Non-pigmented ciliary epithelial cell (primary cell): ENCODE measurements at places on chromosomes 11 and 22.

- no peak for DNase-seq
Measured at GRCh38 chr22:44973829-44974228, 36.0 kb downstream of the PHF21B start.

- no peak for DNase-seq
Measured at GRCh38 chr22:23063539-23064380, 6.6 kb upstream of the GNAZ start.

- DNase-seq: no peak
Measured at GRCh38 chr11:68673306-68673945, 10.9 kb upstream of the GAL start.

- DNase-seq: no peak
Measured at GRCh38 chr11:2156416-2157182, 4.4 kb downstream of the INS start.

DNA sequence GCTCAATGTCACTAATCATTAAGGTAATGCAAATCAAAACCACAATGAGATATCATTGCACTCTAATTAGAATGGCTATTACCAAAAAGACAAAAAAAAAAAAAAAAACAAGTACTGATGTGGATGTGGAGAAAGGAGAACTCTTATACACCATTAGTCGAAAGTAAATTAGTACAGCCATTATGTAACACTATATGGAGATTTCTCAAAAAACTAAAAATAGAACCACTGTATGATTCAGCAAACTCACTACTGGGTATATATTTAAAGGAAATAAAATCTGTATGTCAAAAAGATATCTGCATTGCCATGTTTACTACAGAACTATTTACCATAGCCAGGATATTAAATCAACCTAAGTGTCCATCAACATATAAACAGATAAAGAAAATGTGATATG lies 265.4 kb upstream of the ARHGAP20 start:
- no peak for DNase-seq
